ENCODE measurements at places on chromosomes 3 and 15.

DNA sequence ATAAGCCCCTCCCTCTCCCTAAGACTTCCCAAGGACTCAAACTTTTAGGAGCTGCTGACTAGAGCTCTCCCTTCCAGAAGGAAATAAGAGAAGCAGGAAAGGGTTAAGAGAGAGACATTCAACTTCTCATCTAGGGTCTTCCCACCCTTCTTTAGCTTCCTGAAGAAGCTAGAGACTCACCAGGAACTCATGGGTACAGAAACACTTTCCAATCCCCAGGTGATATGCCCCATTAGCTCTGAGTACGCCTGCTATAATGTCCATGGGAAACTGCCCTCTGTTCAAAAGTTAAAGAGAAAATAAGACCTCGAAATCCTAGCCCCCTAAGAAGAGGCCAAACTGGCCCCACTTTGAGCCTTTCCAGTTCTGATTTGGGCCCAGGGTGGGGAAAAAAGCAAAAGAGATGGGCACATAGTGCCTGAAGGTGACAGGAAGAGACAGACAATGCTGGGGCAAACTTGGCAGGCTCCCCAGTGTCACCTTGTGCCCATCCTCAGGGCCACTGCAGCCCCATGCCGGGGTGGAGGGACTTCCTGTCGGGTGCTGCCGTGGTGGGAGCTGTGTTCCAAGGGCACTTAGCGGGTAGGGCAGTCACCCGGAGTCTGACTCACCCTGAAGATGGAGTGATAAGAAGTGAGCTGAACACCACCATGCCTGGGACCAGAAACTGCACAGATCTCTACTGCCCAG is 29.5 kb downstream of the CCDC12 start:
- DNase-seq = no peak

GRCh38 chr3:58391156-58391865 is 42.3 kb downstream of the PDHB start:
- DNase-seq = no peak

DNA sequence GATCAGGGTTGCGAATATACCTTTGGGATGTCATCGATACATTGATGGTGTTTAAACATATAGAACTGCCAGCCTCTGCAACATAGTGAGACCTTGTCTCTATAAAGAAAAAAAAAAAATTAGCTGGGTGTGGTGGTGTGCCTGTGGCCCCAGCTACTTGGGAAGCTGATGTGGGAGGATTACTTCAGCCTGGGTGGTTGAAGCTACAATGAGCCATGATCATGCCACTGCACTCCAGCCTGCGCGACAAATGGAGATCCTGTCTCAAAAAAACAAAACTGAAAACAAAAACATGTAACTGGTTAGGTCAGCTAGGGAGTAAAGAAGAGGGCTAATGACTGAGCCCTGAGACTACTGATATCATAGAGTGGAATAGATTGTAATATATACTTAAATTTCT is 30.7 kb upstream of the MGA start:
- DNase-seq = peak; percentile 14

GRCh38 chr3:52002748-52003147 is 7.1 kb upstream of the RPL29 start:
- no peak for DNase-seq

GRCh38 chr3:172753125-172753524 is 2.6 kb downstream of the ECT2 start:
- no peak for DNase-seq

- no peak for DNase-seq
Measured at GRCh38 chr15:49168016-49168415, 2.0 kb upstream of the GALK2 start.

- DNase-seq = no peak
Measured at GRCh38 chr15:70141376-70142071, 43.8 kb upstream of the TLE3 start.

DNA sequence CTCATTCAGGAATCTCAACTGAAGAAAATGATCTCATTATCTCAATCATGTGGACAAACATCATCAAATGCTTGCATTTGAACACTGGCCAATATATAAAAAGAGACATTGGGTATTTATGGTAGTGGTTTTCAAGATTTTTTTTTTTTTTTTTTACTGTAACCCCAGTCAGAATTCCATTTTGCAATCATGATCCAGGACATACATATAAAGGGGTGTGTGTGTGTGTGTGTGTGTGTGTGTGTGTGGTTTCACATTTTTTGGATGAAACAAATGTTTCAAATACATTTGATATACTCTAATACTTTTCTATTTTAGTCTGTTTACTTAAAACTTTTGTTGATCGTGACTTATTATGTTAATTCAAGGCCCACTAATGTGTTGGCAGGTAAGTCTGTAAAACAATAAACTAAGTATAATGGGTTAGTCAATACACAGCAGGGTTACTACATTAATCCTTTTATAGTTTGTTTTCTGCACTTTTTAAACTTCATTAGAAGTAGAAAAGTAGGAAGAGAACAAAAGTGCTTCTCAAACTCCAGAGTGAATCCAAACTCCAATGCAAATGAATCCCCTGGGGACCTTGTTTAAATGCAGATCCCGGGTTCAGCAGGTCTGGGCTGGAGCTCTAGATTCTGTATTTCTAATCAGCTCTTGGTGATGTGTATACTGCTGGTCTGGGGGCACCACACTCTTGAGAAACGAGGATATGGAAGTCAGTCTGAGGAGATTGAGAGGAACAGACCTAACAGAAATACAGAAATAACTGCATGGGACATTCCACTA is 17.6 kb downstream of the THRB start:
- no peak for DNase-seq

GRCh38 chr15:57575363-57575762 is 16.3 kb upstream of the MYZAP start:
- no peak for DNase-seq

- DNase-seq = no peak
Measured at GRCh38 chr15:73226093-73226814, 142.5 kb downstream of the HCN4 start.

DNA sequence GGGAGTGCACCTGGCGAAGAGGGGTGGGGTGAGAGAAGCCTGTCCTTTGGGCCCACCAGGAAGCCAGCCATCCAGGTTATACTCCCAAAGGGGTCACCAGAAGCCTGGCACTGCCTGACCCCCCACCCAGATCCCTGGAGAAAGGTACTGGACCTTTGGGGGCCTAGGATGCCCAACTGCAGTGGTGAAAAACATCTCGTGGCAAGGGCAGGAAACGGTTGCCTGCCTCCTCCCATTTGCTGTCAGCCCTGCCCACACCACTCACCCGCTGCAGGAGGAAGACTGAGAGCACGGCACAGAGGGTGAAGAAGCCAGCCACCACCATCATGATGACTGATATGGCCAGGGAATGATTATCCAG is 2.2 kb upstream of the ULK3 start:
- DNase-seq = no peak

- no peak for DNase-seq
Measured at GRCh38 chr3:28294667-28295413, 53.4 kb downstream of the CMC1 start.

DNA sequence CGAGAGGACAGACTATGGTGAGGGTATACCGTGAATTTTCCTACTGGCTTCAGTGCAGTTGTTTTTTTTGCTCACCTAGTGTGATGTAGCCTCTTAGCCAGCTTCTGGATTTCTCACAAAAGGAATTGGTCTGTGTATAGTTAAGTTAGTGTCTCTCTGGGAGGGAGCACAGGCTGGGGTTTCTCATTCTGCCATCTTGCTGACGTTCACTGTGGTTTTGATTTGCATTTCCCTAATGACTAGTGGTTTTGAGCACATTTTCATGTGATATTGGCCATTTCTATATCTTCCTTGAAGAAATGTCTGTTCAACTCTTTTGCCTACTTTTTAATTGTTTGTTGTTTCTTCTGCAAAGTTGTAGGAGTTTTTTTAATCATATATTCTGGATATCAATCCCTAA is 2.2 kb upstream of the CD86 start:
- DNase-seq = no peak

DNA sequence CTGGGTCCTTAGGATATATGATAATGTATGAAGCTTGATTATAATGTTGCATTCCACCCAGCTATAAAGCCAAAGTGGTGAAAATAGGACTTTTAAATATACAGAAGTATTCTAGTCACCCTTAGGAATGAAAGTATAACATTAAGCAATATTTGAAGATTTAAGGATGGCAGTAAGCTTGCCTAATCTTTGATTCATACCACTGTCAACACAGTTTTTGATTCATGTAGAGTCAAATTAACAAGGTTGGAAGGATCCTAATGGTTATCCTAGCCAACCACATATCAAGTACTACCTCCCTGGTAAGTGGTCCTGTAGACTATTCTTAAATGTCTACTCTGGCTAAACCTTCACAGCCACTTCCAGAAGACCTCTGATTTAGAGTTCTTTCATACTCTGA is 18.6 kb downstream of the ARIH1 start:
- DNase-seq = no peak

DNA sequence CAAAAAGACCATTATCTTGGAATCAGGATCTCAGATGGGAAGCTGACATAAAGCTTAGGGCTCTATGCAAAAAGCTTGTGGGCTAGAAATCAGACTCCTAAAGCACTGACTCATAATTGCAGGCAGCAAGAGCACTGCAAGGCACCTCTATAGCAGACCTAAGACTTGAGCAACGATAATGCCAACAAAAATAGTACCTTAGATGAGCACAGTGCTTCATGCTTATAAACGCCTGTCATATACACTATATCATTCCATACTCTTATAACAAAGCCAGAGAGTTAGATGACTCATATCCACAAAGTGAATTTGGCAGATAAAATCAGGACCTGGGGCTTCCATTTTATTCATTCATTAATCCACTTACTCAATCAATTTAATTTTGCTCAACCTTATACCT is 560.8 kb downstream of the MCTP2 start:
- no peak for DNase-seq

- DNase-seq = no peak
Measured at GRCh38 chr3:195203606-195204005, 67.4 kb downstream of the XXYLT1 start.

- no peak for DNase-seq
Measured at GRCh38 chr3:7333125-7333524, 472.2 kb downstream of the GRM7 start.

DNA sequence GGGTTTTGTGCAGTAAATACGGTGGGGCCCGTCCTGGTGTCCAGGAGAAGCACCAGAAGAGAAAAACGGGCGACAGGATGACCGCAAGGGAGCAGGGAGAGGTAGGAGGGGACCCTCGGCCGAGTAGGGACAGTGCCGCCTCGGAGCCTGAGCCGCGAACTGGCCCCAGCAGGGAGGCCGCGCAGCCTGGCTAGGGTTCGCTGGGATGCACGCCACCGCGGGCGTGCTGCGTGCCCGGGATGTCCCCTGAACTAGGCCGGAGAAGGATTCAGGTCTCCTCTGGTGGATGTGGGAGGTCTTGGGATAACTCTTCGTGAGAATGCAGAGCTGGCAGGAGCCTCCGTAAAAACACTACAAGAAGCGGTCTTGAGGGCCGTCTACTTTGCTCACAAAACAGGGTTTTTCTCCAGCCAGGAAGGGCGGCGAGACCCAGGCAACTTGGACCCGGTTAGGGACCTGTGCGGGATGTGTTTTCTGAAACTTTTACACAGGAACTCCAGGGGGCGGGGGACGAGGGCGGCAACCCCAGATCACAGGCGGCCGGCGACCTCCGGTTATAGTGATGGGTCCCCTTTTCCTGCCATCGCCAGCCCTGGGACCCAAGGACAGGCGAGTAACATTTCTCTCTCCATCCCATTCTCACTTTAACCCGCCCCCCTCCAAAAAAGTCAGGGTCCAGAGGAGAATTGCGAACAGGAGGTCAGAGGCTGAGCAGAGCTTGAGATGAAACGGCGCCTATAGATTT is 35.5 kb downstream of the NR2F2 start:
- no peak for DNase-seq
